ENCODE measurements at places on chromosomes 1 and 21. TPM values are rescaled to one million over a fixed set of nuclear protein-coding genes. Genes with fewer than 3 reads are reported as not detected.

SLC35A3 gene
- 17.5 TPM for total RNA-seq

LRRC39 gene
- not detected for total RNA-seq

S100A3 gene
- 0.38 TPM for total RNA-seq

DNA sequence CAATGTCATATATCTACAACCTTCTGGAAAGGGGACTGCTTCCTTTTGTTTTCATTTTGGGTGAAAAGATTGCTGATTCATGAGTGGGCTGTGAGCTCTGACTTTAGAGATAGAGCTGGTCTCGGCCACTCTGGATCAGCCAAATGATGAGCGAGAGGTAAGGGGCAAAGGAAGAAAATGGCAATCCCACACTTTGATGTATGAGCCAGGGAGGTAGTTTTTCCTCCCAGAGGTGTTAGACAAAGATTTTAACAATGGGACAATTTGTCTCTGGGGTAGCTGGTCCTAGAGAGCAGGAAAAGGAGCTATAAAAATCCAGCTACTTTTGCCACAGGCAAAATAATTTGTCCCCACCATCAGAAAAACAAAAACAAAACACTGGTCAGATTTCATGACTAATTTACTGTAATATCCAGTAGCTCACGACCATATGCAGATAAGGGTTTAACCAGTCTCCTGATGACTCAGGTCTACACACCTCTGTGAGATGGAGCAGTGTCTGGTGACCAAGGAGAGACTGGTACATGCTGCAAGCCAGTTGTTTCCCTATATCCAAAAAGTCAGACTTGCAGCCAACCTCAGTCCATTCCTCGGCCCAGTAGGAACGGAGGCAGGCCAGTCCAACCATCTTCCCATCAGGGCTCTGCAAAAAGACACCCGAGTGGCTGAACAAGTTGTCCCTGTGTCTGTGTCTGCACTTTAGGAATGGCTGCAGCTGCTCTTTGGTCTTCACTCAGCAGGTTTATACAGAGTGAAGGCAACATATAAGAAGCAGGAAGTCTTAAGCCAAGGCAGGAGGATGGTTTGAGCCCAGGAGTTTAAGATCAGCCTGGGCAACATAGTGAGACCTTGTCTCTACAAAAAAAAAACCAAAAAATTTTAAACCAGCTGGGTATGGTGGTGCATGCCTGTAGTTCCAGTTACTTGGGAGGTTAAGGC is 29.2 kb downstream of the DNASE2B start:
- no peak for DNase-seq

DNA sequence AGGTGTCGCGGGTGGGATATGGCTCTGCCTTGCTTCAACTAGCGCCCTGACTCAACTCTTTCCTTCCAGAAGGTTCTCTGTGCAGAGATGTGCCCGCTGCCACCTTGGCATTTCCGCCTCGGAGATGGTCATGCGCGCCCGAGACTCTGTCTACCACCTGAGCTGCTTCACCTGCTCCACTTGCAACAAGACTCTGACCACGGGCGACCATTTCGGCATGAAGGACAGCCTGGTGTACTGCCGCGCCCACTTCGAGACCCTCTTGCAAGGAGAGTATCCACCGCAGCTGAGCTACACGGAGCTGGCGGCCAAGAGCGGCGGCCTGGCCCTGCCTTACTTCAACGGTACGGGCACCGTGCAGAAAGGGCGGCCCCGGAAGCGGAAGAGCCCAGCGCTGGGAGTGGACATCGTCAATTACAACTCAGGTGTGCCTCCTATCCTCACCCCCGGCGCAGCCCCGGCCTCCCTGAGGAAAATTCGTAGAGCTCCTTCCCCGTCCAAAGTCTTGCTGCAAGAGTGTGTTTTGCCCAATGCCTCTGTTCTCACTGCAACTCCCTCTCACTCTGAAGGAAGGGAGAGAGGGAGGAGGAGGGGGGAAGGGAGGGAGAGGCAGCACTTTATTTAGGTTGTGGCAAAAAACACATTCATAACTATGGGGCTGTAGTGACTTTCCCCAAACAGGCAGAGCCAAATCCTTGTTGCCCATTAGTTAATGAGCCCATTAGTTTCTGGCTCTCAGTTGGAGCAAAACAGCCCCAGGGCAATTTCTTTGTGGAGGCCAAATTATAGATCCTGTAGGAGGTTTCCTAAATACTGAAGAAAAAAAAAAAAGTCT is 4.3 kb downstream of the LHX9 start:
- DNase-seq, result no peak

DNA sequence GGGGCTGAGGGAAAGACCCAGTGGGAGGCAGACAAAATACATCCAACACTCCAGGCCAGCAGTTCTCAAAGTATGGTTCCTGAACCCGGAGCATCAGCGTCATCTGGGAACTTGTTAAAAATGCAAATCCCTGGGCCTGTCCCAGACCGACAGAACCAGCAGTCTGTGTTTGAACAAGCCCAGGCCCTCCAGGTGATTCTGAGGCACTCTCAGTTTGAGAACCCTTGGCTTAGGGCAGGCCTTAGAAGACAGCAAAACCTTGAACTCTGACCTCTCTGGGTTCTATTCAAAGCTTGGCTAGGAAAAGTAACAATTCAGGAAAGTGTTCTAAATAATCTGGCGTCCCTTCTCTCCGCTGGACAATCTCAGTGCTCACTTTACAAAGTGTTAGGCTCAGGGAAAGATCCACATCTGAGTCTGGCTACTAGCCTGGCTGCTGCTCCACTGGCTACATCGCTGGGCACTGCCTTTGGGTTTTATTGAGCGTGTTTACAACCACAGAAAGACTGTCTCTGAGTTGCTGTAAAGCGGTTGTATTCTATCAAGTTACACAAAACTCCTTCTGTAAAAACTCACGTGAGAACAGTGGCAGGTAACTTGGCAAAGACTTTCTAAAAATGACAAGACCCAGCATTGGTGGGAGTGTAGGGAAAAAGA is 166.1 kb downstream of the HIVEP3 start:
- no peak for DNase-seq

- DNase-seq, result no peak
Observed at GRCh38 chr1:219783605-219784235, 144.6 kb downstream of the SLC30A10 start.

SPATA6 gene
- total RNA-seq, result 2.4 TPM

DNA sequence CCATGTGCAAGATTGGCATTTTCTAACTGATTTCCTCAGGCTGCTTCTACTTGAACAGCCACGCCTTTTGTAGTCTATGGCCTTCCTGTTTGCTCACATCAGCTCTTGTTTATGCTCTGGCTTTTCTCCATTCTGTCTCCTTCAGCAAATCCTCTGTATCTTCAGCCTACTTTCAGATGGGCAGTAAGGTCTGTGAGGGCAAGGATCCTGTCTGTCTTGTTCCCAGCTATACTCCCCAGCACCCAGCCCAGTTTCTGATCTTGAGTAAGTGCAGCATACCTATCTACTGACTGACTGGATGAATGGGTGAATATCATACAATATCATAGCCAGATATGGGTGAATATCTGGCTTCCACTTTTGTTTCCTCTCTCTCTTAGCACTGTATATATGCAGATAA is 438.1 kb downstream of the LMO4 start:
- no peak for DNase-seq

DNA sequence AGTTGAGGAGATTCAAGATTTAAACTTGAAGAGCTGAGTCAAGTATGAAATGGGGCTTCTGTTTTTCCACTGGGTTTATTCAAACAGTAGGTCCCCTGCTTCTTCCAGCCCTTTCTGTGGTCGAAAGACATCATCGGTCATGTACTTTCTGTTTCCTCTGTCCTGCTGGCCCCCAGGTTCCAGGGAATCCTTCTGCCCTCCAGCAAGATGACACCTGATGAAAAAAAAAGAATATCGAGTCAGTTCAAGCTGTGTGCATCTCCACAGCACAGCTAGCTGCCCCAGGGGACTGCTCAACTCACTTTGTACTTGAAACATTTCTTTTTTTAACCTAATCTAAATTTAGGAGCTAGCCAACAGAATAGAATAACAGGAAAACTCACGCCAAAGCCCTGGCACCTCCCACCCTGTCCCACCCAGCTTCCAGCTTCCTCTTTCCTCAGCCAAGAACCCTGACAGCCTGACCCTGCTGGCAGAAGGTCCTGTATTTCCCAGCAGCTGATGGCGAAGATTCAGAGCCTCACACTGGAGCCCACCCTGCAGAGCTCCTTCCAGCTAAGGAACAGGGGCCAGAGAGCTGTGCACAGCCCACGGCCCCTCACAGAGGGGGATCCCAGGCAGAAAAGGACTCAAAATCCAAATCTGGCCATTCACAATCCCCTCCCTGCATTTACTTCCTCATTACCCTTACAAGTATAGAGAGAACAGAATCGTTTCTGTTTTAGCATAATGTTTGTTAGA is 176.5 kb downstream of the PSMG1 start:
- peak; percentile 86 for DNase-seq

DNA sequence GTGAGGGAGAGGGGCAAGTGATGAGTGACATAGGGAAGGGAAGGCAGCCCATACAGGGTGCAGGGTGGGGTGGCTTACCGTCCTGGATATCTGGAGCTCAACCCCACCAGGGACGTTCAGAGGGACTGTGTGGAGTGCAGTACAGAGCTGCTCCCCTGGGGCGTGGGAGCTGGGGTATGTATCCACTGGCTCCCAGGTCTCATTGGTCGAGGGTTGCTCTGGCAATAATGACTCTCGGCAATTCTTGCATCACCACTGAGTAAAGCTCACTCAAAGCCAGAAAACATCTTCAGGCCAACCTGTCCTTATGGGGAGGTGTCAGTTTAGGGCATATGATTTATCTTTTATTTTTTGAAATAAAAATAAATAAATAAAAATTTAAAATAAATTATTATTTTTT is 43.2 kb upstream of the RUNX3 start:
- DNase-seq, result no peak

GRCh38 chr1:60073605-60074278 is at the start of gene C1orf87:
C1orf87 (minus strand) TSS chr1:60073770; CDS start chr1:60072643, 1,127 bp downstream.
- no peak for DNase-seq

DNA sequence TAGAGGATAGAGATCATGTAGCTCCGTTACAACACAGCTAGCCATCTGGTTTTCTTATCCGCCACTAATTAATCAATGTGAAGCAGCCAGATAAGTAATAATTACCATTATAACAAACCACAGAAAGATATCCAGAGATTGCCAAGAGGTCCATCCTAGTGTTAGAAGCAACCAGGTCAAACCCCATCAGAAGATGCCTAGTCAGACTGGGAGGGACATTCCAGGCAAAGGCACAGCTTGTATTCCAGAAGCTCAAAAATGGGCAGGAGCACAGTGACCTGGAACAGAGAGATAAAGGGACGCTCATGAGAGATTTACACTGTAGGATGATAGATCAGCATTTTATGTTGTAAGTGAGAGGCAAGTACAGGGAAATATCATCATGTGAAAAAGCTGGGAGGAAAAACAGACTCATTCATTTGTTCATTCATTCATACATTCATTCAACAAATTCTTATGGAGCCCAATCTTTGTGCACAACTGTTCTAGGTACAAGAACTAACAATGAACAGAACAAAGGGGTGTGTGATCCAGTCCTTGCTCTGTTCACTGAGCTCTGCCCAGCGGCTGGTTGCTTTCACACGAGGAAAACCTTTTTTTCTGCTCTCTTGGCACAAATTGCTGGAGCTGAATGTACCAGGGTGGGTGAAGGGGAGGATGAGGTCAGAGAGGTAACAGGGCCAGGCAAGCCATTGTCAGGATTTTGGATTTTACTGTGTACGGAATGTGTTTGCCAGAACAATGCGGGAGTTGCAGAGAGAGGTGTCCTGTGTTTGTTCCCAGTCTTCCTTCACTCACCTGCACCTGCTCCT is 240.8 kb upstream of the FGGY start:
- DNase-seq, result no peak

DNA sequence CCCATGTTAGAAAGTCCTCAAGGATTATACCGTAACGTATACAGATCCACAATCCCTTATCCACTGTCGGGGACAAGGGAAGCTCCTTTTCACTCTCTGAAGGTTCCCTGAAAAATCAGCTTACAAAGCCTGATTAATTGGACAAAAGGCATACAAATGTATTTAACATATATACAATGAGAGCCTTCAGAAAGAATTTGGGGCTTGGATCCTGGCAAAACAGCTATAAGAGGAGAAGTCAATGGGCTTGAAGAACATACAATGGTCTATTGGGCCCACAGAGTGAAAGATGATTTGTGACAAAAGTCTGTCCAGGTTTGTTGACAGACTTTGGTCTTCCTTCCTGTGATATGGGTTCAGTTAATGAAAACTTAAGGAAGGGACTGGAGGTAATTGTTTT is 10.7 kb downstream of the TACSTD2 start:
- DNase-seq, result no peak

RIMS3 gene
- 0.38 TPM for total RNA-seq

DNA sequence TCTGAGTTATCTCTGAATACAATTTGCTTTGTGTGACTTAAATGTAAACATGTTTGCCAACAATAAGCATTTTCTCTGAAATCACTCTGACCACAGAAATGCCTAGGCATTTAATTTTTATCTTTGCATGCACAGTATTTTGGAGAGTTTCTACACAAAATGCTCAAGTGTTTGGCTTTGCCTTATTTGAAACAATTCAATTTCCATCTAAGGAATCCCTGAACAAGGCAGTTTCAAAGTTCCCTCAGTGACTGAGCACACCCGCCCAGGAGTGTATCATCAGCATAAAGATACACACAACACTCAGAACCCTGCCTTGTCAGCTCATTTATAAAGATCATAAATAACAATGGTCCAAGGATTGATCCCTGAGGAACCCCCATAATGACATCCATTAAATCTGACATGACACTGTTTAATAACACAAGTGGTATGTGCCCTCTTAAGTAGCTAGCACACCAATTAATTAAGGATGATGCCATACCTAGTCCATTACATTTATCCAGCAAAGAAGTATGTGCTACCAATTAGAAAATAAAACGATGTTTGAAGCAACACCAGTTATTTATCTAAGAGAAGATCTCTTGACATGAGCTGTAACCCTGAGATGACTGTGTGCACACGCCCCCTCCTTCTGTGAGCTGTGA is 585.8 kb downstream of the ADGRL2 start:
- no peak for DNase-seq

GRCh38 chr1:44786138-44786840 is 1.7 kb downstream of the BEST4 start:
- DNase-seq, result peak; percentile 71

TTLL10 gene
- not detected for total RNA-seq

GRCh38 chr1:64327119-64327518 is 123.7 kb downstream of the UBE2U start:
- no peak for DNase-seq

- DNase-seq, result peak; percentile 3
Observed at GRCh38 chr1:119987112-119987511, 82.3 kb downstream of the NOTCH2 start.

ERO1B gene
- total RNA-seq, result 3.7 TPM

GRCh38 chr1:61980561-61980960 is 214.1 kb upstream of the L1TD1 start:
- DNase-seq, result no peak
